NCI-H446 treated with DMSO at 0.1 percent for 48 hours (cell line): ENCODE measurements at places on chromosomes 1 and 21.

DNA sequence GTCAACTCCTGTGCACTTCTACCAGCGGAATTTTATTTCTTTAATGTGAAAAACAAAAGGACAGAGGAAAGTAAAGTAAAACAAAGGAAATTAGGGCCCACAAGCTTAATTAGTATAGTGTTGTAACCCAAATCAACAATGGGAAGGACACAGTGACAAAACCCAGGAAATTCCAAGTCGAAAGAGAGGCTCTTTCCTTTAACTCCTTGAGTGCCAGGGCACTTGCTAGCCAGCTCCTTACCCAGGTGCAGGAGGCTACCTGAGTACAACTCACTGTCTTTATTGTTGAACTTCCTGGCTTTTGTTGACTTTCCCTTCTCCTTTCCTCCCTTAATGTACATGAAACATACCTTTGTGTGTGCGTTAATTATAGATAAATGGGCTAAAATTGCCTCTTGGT lies 55.0 kb downstream of the PEX14 start:
- DNase-seq = no peak

DNA sequence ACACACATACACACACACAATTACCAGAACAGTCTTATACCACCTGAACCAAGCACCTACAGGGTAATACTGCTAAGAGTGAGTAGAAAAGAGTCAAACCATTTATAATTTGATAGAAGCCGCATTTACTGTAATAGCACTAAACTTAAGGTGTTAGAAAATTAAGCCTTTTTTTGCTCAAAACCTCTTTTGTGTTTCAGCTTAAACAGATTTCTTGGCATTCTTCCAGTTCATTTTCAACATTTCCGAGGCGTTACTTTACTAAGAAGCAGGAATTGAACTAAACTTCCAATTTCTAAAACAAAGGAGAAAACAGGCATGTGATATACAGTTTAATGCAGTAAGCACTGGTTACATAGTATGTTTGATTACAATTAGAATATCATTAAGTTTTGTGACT lies 387.2 kb downstream of the NCAM2 start:
- peak; percentile 4 for DNase-seq

DNA sequence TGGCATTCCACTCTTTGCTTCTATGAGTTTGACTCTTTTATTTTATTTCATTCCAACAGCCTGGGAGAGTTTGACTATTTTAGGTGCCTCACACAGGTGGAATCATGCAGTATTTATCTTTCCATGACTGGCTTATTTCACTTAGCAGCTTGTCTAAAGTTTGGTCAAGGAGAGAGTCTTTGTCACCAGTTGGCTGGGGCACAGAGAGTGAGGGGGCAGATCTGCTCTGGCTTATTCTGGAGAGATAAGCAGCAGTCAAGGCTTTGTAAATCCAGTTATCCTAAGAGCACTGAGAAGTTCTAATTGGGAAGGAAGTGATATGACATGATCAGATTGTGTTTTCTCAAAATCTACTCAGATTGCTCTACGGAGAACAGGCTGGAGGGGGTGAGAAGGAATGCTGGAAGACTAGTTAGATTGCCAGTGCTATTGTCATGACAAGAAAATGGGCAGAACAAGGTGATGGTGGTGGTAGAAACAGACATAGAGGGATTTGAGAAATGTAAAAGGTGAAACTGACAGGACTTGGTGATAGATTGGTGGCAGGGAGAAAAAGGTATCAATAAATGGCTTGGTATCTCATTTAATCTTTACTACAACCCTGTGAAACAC lies 12.1 kb upstream of the CTTNBP2NL start:
- no peak for DNase-seq

DNA sequence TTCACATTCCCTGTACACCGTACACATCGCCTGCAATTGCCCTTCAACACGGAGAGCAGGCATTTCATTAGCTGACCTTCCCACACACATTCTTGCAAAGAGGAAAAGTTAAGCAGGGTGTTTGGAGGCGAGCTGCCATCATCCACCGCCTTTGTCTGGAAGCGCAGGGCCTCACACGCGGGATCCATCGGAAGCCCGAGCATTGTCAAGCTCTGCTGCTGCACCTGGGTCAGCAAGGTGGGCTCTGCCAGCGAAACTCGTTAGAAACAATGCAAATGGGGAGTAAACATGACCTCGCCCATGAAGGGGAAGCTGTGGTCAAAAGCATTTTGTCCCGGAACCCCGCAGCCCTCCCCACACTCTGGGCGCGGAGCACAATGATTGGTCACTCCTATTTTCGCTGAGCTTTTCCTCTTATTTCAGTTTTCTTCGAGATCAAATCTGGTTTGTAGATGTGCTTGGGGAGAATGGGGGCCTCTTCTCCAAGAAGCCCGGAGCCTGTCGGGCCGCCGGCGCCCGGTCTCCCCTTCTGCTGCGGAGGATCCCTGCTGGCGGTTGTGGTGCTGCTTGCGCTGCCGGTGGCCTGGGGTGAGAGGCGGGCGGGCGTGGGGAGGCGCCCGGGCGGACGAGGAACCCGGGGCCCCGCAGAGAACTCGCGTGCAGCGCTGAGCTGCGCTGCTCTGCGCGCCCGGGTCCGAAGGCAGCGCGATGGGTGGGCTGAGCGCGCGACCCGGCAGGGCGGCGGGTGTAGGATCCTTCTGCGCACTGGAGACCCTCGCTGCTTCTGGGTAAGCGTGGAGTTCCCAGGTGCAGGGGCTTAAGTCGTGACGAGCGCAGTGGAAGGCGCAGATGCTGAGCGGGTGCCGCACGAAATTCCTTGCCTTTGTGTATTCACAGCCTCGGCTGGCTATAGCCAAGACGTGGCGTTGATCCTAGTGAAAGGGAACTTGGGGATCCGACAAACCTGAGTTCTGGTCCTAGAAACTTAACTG lies at the start of gene CR1:
TSS of gene CR1 (plus strand) at position 357 of the 992 bp plus-strand sequence. CDS start at position 468, 111 bp downstream.
- no peak for DNase-seq

DNA sequence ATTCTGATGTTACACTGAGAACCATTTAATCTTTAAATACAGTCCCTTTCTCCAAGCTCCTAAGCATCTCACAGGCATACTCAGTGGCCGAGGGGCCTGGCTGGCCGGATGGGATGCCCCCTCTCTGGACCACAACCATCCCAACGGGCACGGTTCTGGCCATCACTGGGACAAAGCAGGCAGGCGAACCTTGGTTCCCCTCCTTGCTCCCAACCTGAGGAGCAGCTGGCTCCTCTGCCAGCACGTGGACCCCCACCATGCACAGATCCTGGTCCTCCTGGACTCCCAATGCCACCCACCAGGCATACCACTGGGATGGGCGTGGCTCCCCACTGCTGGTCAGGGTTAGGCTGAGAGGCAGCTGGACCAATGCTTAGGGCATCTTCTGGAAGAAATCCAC lies 19.8 kb upstream of the PRDM16 start:
- DNase-seq = no peak

GRCh38 chr21:31929548-31929947 lies 56.7 kb downstream of the HUNK start:
- DNase-seq = no peak

DNA sequence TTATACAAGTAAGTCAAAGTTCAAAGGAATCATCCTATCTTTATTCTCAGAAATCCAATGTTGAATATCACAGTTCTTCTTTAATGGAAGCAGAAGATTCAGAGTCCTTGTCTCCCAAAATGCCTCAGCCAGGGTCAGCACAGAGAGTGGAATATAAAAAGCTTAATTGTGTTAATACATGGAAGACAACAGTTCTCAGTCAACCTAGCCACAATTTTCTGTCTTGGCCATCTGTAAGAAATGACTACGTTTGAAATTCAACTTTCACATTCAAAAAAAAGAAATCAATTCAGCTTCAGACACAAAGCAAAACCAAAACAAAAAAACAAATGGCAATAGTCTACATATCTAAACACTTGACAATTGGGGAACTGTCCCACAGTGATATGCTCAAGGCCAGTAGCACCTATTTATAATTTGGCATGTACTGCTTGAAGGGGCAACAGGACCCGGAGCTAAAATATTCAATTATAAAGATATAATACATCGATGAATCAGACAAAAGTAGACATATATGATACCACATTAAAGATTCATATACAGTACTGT lies 27.3 kb upstream of the GLIS1 start:
- no peak for DNase-seq

- DNase-seq = no peak
Observed at GRCh38 chr1:201044119-201044518, 20.6 kb upstream of the KIF21B start.

GRCh38 chr1:58283388-58284224 lies 262.9 kb downstream of the OMA1 start:
- DNase-seq = no peak

GRCh38 chr1:228812961-228813360 lies 77.7 kb downstream of the RHOU start:
- no peak for DNase-seq

DNA sequence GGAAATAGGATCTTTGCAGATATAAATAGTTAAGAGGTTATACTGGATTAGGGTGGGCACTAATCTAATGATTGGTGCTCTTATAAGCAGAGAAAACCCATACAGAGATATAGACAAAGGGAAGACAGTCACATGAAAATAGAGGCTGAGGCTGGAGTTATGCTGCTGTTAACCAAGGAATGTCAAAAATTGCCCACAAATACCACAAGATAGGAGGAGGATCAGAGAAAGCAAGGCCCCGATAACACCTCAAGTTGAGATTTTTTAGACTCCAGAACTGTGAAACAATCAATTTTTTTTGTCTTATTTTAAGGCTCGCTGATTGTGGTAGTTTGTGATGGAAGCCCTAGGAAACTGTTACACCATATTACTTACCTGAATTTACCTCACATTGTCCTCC lies 513.2 kb downstream of the COL11A1 start:
- DNase-seq = no peak

DNA sequence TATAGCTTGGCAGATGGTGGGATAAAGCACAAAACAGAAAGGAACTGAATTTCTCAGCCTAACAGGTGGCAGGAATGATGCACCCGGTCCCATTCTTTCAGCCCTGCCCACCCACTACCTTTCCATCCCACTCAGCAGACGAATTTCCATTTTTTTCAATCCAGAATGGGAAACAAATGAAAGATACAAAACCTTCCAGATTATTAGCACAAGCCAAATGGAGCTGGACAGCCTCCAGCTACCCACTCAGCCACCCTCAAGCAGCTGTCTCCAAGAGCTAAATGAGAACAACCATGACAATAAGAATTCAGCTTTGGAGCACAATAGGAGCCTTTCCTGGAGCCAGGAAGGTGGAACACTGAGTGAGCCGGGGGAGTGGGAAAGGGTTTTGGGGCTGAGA lies 96.3 kb upstream of the ST6GALNAC5 start:
- peak; percentile 89 for DNase-seq

DNA sequence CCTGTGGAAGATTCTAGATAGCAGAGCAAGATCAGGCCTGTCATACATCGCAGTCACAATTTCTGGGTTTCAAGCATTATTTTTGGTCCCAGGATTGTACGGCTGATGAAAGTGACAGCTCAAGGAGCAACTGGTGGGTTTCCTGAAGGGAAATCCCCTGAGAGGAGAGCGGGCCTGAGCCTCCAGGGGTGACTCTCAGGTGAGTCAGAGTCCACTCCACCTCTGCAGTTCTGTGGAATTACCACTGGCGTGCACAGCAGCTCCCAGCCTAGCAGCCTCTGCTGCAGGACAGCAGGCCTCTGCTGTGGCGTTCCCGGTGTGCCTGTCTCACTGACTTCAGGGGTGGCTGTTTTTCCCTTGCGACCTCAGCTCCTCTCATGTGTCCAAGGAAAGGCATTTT lies 24.4 kb downstream of the SLC66A1 start:
- no peak for DNase-seq
